SK-MEL-5 (cell line): ENCODE measurements at places on chromosomes 3 and 15.

DNA sequence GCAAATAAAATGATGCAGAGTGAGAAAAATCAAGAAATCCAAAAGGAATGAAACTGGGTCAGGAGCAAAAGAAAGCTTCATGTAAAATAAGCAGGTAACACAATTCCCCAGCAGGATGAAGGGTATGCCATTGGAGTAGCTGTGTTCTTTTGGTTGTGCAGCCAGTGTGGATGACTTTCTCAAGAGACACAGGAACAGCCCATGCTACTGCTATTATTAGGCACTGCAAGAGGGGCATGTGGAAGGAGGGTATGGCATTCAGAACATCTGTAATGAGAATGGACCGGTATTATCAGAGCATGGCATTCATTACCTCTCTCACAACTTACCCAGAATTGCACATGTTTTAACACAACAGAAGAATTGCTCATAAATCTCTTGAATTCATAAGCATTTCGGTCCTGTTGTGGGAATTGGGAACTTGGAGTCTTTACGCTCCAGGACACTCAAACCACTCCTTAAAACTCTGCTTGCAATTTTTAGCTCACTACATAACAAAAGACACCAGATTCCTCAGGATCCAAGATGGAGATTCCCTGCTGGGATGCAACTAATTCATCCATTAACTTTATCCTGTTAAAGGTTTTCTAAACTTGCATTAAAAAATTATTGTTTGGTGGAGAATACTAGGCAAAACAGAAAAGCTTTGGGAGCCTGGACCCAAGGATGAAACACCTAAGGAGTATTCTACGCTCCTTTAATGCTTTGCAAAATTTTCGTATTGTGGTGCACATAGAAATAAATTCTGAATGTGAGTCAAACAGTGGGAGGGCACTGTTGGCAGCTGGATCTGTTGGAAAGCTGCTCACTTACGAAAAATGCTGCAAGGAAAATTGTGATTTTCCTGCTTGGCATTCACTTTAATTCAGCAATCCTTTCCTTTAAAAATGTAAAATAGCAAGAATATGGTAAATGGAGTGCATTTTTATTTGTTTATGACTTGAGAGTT, 34.6 kb upstream of the CDIN1 start:
- no peak for DNase-seq

DNA sequence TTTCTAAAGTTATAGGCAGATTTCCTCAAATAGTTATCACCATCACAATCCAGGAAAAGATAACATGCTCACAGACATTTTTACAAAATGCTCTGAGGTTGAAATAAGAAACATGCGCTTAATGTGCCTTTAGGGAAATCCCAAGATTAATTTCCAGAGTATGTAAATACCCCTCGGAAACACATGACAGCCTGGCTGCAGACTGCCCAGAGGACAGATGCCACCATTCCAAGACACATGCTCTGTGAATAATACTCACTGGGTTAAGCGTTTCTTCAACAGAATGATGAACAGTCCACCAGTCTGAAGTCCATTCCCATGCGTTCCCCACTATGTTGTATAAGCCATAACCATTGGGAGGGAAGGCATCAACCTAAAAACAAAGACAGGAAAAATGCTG, 56.5 kb downstream of the SUMF1 start:
- no peak for DNase-seq

GRCh38 chr3:20043396-20043795, 3.1 kb downstream of the KAT2B start:
- peak; percentile 57 for DNase-seq

- peak; percentile 80 for DNase-seq
These were observed 51.0 kb upstream of the EIF1B start for GRCh38 chr3:40258555-40258954.

- peak; percentile 96 for DNase-seq
These were observed 50.9 kb downstream of the DPH6 start for GRCh38 chr15:35495080-35495479.

DNA sequence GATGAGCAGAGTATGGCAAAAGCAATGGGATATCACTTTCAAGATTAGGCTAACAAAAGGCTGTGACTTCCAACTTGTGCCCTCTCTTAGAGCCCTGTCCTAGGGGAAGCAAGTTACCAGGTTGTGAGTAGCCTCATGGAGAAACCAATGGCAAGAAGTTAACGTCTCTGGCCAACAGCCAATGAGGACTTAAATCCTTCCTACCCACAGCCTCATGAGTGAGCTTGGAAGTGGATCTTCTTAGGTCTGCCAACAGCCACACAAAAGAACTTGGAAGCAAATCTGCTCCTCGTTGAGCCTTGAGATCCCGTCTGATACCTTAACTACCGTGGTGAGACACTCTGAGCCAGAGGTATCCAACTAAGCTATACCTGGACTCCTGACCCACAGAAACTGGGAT, 5.7 kb downstream of the NME9 start:
- DNase-seq: no peak

GRCh38 chr15:61141497-61142125, 87.5 kb downstream of the RORA start:
- no peak for DNase-seq

GRCh38 chr15:77964193-77964592, 113.3 kb downstream of the TBC1D2B start:
- no peak for DNase-seq

- DNase-seq: no peak
These were observed 51.7 kb upstream of the CAPN7 start for GRCh38 chr3:15154326-15154725.

GRCh38 chr15:48890375-48890972, 12.5 kb downstream of the EID1 start:
- DNase-seq: peak; percentile 33

- DNase-seq: no peak
These were observed 52.5 kb downstream of the KLF15 start for GRCh38 chr3:126304704-126305103.

GRCh38 chr3:28980631-28981030, 300.2 kb upstream of the RBMS3 start:
- no peak for DNase-seq

GRCh38 chr15:56034514-56034913, 41.1 kb upstream of the NEDD4 start:
- DNase-seq: no peak

- DNase-seq: no peak
These were observed 8.8 kb upstream of the FAM174B start for GRCh38 chr15:92664178-92664900.

- no peak for DNase-seq
These were observed 95.4 kb upstream of the ADAMTS9 start for GRCh38 chr3:64783200-64783599.

GRCh38 chr3:32457971-32458471, 44.6 kb downstream of the CMTM6 start:
- DNase-seq: no peak

DNA sequence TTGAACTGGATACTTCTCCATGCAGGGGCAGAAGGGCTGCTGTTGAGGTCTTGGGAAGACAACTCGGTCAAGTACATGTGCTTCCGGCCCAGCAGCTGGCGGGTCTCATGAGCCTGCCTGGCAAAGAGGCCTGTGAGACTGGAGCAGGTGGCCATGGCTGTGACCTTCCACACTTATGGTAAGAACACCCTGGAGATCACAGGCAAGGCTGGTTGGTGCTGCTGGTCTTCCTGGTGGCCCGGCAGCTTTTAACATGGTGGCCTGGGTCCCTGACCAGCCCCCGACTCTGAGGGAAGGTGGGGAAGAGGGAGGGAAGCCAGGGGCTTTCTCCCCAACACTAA, 15.4 kb downstream of the CHRD start:
- no peak for DNase-seq
